NCI-H2029 treated with DMSO at 0.1 percent for 48 hours (cell line): ENCODE measurements at places on chromosomes 2 and 18.

DNA sequence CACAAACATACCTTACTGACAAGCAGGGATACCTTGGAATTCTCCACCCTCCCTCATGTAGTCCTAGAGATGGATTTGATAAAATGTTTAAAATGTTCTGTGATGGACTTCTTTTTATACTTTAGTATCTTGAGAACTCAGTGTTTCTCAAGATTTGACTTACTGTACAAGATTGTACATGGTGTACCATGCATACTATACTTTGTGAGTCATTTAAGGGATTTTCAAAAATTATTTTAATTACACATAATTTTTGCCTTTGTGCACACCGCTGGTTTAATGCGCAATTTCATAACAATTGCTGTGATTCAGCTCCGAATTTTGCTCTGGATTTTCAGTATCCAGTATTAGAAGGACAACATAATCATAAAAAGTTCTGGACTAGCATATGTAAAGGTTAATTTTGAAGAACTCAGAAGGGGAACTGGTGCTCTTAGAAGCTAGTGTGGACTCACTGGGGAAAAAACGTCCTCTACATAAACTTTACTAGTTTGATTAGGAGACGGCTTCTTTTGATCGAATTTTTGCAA lies 78.6 kb upstream of the ACSL3 start:
- no peak for DNase-seq

- DNase-seq = no peak
These were observed 42.9 kb downstream of the FSHR start for GRCh38 chr2:49111456-49111855.

GRCh38 chr2:199914372-199914958 lies 3.4 kb downstream of the C2orf69 start:
- no peak for DNase-seq

DNA sequence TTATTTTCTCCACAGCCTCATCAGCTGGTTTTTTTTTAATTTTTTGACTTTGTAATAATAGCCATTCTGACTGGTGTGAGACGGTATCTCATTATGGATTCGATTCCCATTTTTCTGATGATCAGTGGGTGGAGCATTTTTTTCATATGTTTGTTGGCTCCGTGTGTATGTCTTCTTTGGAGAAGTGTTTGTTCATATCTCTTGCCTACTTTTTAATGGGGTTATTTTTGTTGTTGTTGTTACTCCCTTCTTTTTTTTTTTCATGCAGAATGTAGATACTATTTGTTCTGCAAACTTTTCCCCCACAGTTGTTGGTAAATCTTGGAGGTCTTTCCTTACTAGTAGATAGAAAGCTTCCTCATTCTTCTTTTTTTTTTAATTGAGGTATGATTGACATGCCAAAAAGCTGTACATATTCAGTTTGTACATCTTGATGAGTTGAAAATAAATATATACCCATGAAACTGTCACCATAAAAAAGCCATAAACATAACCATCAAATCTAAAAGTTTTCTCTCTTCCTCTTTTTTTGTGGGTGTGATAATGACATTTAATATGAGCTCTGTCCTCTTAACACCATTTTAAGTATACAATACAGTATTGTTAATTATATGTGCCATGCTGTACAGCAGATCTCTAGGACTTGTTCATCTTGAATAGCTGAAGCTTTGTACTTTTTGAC lies 21.8 kb upstream of the NT5DC4 start:
- no peak for DNase-seq
